ENCODE measurements at places on chromosomes 6 and 20.

- DNase-seq: no peak
Measured at GRCh38 chr6:139857143-139857542, 482.7 kb upstream of the CITED2 start.

DNA sequence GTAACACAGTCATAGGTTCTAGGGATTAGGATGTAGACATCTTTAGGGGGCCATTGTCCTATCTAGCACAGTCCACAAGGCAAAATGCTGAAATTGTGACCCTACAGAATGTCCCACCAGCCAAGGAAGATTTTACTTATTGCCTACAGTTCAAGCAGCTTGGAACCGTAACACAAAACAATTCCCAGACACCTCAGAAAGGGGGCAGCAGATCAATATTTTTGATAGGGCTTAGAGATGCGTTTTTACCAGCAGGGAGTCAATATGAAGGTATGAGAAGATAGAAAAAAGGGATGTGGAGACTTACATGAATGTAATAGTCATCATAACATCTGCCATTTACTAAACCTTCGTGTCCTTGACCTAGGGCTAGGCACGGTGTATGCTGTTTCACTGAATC lies 81.0 kb downstream of the TMEM170B start:
- no peak for DNase-seq

GRCh38 chr6:119628691-119629594 lies 279.4 kb upstream of the MAN1A1 start:
- DNase-seq: no peak

DNA sequence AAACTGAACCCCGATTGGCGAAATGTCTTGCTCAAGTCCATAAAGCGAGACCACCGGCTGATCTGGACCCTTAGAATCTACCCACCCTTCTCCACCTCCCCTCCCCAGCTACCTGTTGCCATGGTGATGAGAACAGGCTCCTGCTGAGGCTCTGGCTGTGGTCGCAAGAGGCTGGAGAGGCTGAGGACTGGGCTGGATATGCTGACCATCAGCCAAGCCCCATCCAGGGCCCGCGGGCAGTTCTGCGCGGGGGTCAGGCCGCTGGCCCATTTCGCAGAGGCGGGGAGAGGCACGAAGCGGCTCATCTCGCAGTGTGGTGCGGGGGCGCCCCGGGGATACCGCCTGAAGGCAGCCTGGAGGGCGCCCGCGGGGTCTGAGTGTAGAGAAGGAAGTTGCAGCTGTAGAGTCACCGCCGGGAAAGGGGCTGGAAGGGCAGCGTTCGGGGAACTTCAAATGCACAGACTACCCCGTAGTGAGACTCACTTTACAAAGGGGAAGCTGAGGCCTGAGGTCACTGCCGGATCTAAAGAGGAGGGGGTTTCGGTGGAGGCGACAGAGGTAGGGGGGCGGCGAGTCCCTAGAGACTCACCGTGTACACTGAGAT lies 671 bp downstream of the TAPBP start:
- no peak for DNase-seq

DNA sequence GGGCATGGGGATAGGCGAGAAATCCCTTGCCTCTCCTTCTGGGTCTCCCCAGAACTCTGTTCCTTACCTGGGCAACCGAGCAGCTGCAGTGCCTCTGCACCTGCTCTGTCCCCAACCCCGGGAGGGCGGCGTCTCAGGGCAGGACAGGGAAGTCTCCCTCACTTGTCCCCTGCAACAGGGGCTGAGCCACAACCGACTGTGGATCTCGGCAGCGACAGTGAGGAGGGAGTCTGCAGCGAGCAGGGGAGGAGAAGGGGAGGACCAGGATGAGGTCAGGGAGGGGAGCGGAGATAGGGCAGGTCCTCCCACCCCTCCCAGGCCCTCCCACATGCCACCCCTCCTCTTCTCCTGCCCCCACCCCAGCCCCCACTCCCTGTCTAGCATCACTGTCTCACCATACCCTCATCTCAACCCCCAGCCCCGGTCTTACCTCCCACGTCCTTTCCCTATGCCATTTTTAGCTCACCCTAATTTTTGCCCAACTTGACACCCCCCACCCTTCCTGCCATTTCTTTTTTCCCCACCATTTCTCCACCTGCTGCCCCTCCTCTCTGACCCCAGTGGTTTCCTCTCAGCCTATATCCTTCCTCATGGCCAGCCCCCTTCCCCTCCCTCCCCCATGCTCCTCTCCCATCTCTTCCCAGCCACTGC lies at the start of gene TNXB:
Gene TNXB (minus strand): TSS at position 225 of the 651 bp plus-strand sequence. CDS start 11,140 bp downstream, outside the sequence.
- no peak for DNase-seq

DNA sequence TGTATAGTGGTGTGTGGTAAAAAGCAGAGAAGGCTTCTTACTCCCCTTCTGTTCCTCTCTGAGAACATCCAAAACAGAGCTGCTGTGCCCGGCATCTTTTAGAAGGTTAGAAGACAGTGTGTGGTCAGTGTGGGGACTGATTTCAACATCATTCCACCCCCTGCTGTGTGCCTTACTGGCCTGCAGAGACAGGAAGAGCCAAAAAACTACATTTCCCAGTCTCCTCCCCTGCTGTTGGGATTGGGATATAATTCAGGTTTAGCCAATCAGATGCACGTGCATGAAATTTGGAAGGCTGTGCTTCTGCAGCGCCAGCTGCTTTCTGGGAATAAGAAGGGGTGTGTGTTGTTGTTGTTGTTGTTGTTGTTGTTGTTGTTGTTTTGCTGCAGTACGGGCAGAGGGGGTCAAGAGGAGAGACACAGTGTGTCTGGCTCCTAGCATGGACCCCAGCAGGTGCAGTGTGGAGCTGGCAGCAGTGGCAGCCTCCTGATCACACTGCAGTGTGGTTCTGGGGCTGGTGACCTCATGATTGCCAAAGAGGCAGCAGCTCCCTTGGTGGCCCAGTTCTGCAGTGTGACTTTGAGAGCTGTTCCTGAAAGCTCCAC lies 74.7 kb downstream of the MRPL14 start:
- no peak for DNase-seq

DNA sequence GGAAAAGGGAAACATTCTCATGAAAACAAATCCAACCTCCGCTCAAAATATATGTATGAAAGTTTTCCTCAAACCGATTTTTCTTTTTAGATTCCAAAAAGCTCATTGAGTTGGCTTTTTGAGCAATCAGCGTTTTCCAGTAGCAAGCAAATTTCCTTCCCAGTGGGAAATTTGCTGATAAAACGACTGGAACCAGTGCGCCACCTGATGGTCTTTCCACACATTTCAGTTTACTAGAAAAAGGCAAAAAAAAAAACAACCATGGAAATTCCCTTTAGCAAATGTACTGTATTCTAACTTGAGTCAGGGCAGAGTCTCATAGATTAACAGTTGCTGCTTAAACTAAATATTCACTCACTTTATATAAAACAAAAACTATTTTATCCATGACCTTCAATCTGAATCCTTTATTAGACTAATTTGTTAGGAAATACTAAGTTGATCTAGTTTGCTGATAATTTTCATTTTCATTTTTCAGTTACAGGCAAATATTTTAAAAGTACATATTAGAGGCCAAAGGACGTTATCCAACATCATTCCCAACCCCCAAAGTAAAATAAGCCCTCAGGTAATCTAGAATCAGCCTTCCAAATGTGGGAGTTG lies 271.5 kb downstream of the FOXA2 start:
- DNase-seq: no peak

DNA sequence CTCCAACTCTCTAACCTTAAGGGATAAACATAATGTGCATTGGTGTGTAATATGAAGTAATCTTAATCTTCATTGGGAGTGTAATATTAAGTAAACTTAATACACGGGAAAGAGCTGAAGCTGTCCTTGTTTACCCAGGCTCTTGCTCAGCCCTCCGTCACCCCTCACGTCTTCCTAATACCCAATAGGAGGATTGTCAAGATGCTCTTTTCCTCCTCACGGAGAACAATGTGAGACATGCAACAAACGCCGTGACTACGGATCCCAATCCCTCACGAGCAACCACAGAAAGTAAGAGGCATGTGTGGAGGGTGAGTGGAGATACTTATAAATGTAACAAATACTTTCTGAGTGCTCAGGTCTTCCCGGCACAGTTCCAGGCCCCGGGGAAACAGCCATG lies 11.0 kb downstream of the KIF16B start:
- no peak for DNase-seq

DNA sequence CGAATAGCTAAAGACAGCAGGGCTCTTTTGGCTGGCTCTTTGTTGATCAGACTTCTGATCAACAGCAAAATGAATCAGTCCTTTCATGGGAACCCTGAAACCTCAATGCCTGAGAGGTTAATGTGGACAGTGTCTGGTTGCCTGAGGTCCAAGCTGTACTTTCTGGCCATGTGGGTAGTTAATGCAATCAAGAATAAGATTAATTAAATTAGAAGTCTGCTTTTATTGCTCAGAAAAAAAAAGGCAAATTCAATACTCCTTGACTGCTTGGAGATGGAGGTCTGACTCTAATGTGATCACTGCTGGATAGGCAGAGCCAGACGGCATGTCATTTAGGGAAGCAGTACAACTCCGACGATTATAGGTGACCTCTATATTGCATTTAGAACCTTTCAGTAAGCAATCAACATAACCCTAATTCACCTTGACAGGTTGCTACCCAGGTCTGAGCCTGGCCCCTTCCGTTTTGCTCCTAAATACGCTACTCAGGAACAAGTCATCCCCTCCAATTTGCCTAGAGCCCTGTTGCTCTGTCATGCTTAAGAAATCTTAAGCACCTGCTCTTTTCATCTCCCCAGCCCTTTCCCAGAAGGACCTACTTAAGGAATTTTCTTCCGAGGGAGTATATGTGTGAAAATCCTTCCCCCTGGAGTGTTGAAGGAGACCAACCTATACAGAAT lies 370.0 kb upstream of the SPTLC3 start:
- no peak for DNase-seq

Measured in T1000 (cell line).